Posterior cingulate gyrus (tissue), 11 donors: ENCODE measurements at places on chromosomes 7 and 10.

DNA sequence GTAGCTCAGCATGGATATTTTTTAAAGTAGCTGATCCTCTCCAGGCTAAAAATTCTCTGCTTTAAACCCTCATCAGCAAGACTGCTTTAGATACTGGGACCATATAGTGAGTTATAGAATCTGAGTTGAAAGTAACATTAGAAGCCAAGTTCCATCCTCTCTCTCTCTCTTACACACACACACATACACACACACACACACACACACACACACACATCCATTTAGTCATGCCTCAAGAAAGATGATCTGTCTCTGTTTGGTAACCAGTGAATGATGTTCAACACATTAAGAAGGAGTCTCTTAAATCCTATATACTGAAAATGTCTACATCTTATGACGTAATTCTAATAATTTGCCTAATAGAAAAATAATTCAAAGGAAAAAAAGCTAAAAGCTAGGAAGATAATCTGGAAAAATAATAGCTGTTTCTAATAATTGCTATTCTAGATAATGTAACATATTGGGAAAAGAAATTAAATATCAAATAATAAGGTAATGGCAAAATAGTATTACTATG is 16.9 kb upstream of the ATP6V0A4 start:
- no peak for DNase-seq

DNA sequence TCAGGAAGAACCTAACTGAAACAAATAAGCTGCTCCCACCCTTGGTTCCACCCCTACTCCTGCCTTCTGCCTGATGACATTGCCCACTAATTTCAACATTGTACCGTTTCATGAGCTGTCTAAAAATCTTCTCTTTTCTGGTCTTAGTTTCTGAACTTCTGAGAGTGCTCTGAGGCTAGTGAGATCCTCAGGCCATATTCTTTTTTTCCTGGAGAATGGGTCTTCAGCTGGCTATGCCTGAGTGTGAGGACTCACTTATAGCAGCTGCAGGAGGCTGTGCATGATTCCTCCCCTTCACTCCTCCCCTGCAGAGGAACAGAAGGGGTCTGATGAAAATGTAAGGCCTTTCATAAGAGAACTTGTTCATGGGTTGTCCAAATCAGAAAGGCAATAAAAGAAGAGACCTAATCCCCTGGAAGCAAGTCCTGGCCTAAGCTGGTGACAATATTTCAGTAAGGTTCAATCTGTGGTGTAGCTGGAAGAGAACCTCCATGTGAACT is 11.1 kb downstream of the HOXA4 start:
- no peak for DNase-seq

DNA sequence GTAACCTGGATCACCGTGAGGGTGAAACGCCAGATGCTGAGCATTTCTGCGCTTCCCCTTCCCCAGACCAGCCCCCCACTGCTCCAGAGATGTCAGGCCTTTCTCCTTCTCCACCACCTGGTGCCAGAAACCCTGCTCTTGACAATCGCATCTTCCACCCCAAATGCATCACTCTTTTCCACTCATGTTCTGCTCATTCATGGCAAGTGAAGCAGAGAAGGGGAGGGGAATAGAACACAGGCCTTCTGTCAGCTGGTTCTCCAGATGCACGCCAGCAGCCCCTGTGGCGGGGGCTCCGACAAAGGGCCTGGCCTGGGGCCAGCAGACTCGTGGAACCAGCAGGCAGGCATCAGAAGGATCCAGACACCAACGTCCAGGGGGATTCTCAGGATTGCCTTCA is 68.5 kb upstream of the SVIL start:
- DNase-seq = no peak

GRCh38 chr10:94012834-94013233 is 19.1 kb downstream of the PLCE1 start:
- DNase-seq = no peak

GRCh38 chr10:10294881-10295529 is 722.7 kb upstream of the CELF2 start:
- peak; percentile 46 for DNase-seq

GRCh38 chr7:69363136-69363535 is 235.1 kb upstream of the AUTS2 start:
- no peak for DNase-seq

DNA sequence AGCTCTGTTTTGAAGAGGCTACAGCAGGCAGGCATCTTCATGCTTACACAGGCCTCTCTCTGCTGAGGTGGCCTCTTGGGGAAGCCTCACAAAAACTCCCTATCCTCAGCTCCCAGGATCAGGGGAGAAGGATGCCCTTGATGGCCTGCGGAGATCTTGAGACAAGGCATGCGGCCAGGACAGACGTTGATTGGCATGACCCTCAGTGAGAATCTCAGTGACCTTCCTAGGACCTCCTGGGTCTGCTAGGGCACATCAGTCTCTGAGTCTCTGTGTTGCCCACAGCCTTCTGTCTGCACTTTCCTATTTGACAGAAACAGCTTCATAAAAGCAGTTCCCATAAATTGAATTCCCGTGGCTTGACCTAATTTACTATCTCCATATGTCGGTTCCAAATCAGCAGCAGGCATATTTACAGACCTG is 1005.8 kb upstream of the C7orf33 start:
- DNase-seq = no peak

DNA sequence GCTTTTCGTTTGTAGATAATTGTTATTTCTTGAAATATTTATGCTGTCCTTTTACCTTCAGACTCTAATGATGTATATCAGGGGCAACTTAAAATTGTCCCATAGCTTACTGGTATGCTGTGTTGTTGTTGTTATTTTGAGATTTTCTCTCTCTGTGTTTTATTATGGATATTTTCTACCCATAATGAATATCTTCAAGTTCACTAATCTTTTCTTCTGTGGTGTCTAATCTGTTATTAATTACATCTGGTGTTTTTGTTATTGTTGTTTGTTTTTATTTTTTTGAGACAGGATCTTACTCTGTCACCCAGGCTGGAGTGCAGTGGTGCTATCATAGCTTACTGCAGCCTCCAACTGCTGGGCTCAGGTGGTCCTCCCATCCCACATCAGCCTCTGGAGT is 102.1 kb downstream of the ANKRD61 start:
- DNase-seq = no peak

- no peak for DNase-seq
Observed at GRCh38 chr10:57867241-57867640, 400.5 kb downstream of the IPMK start.

GRCh38 chr7:128459394-128459878 is 3.8 kb downstream of the HILPDA start:
- peak; percentile 92 for DNase-seq

- no peak for DNase-seq
Observed at GRCh38 chr7:16399916-16400892, 21.1 kb downstream of the CRPPA start.

- no peak for DNase-seq
Observed at GRCh38 chr7:106034383-106034782, 71.3 kb downstream of the CDHR3 start.

- no peak for DNase-seq
Observed at GRCh38 chr10:101668566-101668965, 26.4 kb downstream of the FBXW4 start.

- no peak for DNase-seq
Observed at GRCh38 chr10:14751014-14751896, 23.4 kb downstream of the FAM107B start.

DNA sequence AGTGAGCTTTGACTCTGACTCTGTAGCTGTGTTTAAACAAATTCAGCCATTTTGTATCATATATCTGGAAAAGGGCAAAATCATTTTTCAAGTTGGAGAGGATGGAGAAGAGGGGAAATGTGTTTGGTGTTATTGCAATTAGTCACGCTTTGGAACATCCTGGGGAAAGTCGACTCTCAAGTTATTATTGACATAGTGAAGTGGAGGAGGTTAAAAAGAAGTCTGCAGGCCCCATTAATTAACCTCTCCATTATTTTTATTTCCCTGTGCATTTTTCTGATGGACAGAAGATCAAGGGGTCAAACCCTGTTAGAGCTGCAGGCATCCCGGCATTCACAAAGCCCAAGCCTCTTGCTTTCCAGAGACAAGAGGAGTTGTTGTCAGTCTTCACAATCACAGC is 132.6 kb downstream of the TEX36 start:
- DNase-seq = no peak
